ENCODE measurements at places on chromosomes 2 and 18.

- no peak for DNase-seq
Observed at GRCh38 chr2:172308253-172308935, 119.0 kb upstream of the ITGA6 start.

GRCh38 chr2:39923455-39923854 lies 144.4 kb upstream of the THUMPD2 start:
- no peak for DNase-seq

DNA sequence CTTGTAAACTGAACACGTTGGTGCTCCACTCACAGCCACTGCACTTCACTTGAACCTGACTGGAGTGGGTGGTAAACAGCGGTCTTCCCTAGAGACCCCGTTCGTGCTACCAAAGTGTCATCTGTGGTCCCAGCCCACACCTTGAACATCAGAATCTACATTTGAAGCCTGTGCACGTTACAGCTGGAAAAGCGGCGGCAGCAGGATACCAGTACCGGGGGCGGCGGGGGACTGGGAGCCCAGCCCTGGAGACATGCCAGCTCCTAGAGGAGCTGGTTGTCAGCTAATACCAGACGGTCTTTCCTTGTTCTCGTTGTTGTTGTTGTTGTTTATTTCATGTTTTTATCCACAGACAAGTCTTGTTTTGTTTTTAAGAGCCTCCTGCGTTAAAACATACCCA lies 156.7 kb downstream of the WDSUB1 start:
- no peak for DNase-seq

GRCh38 chr2:210112871-210113270 lies 58.3 kb downstream of the KANSL1L start:
- no peak for DNase-seq

DNA sequence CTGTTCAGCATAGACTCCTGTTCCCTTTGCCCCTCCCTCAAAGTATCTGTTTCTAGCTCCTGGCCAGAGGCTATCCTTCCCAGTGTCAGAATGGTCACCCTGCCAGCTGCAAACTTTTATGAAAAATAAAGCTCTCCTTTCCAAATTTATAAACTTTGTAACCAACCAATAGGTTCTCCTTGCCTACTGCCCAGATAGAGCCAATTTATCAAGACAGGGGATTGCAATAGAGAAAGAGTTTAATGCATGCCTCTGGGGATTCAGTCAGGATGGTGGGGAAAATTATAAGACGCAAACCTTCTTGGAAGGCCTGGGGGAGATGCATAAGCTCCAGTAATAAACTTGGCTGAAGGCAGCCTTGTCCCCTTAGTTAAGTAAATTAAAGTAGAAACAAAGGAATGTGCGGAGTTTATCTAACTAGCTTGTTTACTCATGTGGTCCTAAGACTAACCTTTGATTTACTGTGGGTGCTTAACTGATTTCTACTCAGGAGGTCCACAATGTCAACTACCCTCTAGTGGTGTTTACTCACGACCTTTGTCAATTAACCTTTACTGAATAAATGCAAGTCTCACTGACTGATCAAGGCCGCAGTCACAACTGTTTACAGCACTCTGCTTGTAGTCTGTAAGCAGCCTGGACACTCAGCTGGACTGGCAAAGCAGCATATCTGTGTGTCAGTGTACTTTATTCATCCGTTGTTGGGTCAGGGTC lies 42.9 kb upstream of the PDK1 start:
- DNase-seq, result no peak

Data from 8988T (cell line).